T-helper 1 cell (primary cell): ENCODE measurements at places on chromosomes 3 and 15.

DNA sequence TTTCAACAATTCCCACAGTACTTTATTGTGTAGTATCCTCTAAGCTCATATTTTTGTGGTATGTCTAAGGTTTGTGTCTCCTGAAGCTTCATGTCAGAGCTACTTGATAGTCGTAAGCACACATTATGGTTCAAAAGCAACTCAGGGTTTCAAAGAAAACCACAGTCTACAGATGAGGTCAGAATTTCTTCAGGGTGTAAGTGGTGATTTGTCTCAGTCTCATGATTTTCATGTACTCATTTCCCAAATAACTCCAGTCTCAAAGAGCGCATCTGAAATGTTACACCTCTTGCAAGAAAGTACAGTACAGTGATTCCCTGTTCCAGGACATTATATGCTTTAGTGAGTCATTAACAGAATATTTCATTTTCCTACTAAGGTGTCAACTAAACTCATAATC is 47.5 kb upstream of the SSR3 start:
- DNase-seq: no peak

GRCh38 chr3:123758081-123758564 is 126.0 kb downstream of the MYLK start:
- no peak for DNase-seq

DNA sequence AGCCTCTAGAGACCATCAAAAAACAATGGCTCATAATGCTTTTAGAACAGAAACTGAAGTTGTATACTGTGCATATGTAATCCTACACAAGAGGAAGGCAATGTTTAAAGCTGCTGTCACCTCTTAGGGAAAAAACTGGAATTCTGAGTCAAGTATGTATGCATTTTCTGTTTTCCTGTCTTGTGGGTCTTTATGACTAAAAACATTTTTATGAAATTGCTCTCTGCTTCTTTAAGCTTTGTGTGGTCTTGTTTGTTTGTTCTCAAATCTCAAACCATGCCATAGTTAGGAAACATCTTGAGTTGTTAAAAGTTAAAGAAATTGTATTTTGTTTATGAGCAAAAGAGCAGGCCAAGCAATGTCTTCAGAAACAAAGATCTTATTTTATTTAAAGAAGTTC is 80.9 kb upstream of the SOX2 start:
- DNase-seq: no peak

GRCh38 chr3:123459862-123460261 is 11.0 kb upstream of the ADCY5 start:
- DNase-seq: no peak

DNA sequence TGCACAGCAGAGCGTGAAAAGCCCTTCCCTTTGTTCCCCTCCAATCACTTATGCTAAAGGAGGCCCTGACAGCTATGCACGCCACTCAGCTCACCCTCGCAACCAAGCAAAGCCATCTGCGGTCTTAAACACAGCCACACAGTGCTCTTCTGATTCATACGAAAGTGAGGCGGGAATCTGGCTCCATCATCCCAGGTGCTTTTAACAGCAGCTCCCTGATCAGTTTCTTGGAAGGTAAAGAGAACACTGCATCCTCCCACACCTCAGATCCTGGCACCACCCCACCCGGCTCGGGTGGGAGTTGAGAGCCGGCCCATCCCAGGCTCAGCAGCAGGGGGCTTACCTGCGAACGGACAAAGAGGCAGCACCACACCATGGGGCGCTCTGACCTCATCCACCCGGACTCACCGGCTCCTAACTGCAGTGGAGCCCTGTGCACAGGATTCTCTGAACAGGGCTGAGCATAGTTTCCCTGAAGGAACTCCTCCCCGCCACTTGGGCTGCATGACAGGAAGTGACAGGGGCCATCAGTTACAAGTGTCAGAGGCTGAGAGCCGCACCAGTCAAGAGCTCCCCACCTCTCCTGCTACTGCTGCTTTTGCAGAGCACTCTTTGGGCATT is 114.3 kb upstream of the ARHGEF3 start:
- DNase-seq: peak; percentile 62

DNA sequence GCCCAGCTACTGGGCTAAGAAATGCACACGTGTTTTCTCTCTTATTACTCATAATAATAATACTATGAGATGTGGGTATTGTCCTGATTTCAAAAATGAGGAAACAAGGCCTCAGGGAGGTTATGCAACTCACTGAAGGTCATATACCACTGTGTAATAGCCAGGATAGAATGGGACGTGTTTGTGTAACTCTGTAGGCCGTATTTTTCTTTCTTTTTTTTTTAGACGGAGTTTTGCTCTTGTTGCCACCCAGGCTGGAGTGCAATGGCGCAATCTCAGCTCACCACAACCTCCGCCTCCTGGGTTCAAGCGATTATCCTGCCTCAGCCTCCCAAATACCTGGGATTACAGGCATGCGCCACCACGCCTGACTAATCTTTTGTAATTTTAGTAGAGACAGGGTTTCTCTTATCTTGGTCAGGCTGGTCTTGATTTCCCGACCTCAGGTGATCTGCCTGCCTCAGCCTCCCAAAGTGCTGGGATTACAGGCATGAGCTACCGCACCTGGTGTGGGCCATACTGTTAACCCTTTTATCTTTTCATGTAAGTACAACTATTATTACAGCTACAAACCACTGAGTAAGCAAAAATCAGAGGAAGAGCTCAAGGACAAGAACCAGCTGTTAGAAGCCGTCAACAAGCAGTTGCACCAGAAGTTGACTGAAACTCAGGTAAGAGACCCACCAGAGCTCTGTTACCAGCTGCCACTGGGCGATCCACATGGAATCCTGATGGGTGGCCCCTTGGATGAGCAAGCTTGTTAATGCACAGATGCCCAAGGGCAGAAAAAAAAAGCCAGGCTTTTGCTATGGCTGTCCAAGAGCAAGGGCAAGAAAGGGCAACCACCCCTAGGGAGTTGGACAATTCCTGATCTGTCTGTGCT is 6.7 kb downstream of the KNSTRN start:
- DNase-seq: no peak

DNA sequence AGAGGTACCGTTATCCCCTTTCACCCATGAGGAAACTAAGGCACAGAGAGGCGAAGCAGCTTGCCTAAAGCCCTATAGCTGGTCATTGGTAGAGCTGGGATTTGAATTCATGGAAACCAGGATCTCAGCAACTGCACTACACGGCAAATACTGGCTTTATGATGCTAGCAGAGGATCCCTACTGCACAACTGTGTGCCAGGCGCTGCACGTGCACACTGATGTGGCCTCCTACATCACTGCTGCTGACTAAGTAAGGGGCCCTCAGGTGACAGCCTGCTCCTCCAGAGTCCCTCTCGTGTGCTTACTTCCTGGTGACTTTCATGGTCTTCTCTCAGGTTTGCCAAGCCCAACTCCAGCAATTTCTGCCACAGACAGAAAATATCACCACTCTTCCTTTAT is 3.4 kb upstream of the POLG start:
- no peak for DNase-seq

DNA sequence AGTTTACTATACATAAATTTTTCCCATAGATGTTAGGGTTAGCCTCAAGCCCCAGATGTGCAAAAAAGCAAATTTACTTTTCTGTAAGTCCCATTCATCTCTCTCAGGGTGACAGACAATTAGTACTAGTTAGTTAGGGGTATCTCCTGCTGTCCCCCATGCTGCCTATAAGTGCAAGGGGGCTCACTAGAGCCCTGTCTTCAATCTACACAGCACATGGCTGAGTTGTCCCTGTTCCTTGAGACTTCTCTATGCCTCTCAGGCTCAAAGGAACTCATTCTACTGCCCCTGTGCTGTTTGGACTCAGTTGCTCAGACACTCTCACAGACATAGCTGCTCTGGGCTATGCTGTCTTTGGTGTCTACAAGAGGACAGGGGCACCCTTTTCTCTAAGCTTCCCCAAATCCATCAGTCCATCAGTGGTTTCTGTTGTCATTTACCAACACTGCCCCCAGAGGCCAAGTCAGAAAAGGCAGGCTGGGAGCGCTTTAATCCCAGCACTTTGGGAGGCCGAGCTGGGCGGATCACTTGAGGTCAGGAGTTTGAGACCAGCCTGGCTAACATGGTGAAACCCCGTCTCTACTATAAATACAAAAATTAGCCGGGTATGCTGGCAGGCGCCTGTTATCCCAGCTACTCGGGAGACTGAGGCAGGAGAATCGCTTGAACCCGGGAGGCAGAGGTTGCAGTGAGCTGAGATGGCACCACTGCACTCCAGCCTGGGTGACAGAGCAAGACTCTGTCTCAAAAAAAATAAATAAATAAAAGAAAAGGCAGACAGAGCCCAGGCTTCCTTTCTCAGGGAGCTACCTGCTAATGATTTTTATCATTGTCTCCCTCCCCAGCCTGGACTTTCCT is 31.4 kb upstream of the PRTG start:
- peak; percentile 19 for DNase-seq

DNA sequence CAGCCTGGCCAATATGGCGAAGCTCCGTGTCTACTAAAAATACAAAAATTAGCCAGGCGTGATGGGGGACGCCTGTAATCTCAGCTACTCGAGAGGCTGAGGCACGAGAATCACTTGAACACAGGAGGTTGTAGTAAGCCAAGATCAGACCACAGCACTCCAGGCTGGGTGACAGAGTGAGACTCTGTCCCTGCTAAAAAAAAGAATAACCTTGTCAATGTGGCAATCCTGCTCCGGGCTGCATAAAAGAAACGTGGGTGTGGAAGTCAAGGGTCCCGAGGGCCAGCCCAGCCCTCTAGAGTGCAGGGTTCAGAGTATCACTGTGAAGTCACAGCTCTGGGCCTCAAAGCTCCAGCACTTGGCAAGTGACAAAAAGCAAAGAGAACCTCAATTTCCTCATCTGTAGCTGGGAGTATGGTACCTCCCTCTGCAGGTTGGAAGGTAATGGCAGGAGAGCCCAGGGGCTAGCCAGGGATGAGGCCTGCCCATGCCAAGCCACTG is 73.5 kb upstream of the IQSEC1 start:
- no peak for DNase-seq

DNA sequence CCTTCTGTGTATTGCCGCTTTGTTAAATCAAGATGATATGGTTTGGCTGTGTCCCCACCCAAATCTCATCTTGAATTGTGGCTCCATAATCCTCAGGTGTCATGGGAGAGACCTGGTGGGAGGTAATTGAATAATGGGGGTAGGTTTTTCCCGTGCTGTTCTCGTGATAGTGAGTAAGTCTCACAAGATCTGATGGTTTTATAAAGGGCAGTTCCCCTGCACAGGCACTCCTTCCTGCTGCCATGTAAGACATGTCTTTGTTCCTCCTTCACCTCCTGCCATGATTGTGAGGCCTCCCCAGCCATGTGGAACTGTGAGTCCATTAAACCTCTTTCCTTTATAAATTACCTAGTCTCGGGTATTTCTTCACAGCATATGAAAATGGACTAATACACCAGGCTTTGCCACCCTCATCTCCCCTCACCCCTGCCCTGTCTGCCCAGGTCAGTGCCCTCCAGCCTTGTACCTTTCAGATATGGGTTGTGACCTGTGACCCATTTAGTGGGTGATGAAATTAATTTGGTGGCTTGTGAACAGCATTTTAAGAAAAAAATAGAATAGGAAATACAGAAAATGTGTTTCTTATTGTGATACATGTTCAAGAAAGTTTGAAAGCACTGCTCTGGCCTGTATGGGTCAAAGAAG is 56.1 kb upstream of the MCF2L2 start:
- no peak for DNase-seq

GRCh38 chr3:62373215-62373614 is at the start of gene FEZF2:
Gene FEZF2, minus strand, starts transcription at chr3:62373550. Its CDS starts 682 bp downstream, at chr3:62372868.
- DNase-seq: no peak

GRCh38 chr3:154536751-154537150 is 106.8 kb upstream of the GPR149 start:
- no peak for DNase-seq

- no peak for DNase-seq
Measured at GRCh38 chr3:193947596-193947995, 188.4 kb upstream of the HES1 start.

DNA sequence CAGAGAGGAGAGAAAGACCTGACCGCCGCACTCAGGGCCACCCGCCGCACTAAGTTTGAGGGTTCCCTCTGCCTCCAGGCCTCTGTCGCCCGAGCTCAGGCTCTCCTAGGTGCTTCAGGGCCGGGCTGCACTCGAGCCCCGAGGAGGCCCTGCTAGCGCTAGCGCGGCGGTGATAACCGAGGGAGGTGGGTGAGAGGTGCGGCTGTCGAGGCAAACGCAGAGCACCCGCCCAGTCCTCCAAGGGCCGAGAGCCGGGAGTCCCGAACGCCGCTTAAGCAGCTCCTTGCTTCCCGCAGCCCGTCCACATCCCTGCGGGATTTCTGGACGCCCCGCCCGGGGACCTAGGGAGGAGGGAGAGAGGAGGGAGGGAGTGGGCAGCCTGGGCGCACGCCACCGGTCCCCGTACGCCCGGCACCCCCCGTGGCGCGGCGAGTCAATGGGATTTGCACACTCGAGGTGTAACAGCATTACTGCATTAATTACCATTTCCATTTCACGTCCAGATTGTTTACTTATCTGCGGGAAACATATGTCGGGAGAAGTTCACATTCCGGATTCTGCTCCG is 6.8 kb downstream of the SOX14 start:
- no peak for DNase-seq

DNA sequence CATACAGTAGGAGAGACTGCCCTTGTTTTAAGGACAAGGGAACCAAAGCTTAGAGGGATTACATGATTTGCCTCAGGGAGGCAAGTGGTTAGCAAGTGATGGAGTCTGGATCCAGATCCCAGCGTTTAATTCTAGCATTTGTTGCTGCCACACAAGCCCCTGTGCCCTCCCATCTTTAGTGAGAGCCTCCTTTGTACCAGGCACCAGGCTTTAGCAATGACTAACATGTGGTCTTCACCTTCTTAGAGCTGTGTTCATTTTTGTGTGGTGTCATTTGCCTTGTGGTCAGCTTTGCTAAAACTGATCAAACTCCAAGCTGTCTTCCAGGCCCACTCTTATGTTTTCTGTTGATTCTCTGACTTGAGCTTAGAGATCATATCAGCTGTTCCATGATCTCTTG is 290.5 kb downstream of the RPLP1 start:
- DNase-seq: no peak

DNA sequence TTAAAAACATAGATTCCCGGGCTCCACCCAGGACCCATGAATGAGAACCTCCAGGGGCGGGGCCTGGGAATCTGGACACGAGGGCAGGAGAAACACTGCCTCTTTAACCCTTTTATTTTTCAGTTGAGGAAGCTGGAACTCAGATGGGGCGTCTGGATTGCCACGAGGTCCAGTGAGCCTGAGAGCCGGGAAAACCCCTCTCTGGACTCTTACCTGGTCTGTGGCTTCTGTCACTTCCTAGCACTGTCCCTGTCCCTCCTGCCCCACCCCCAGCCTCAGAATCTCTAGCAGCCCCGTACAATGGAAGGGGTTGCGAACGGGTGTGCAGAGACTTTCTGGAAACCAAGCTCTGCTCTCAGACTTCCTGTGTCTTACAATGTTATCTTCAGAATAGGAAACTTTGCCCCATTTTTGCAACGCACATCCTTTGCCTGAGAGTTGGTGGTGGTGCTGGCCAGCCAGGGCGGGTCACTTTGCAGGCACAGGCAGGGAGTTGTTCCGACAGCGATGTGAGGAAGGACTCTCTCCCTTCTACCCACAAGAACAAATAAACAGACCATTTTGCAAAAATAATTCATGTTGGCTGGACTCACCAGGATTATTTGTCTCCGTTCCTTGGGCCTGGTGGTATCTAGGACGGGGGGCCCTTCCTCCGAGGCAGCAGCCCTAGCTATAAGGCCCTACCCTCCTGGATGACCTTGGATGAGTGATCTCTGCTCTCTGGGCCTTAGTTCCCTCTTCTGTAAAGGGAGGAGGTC is 59.1 kb downstream of the SMAD6 start:
- DNase-seq: no peak

GRCh38 chr15:66165856-66166255 is 87.7 kb downstream of the MEGF11 start:
- no peak for DNase-seq
